ENCODE measurements at places on chromosomes 7 and 10.

GRCh38 chr7:124171068-124171467 is 138.2 kb upstream of the TMEM229A start:
- no peak for DNase-seq

- no peak for DNase-seq
Observed at GRCh38 chr10:3911713-3912442, 126.9 kb upstream of the KLF6 start.

DNA sequence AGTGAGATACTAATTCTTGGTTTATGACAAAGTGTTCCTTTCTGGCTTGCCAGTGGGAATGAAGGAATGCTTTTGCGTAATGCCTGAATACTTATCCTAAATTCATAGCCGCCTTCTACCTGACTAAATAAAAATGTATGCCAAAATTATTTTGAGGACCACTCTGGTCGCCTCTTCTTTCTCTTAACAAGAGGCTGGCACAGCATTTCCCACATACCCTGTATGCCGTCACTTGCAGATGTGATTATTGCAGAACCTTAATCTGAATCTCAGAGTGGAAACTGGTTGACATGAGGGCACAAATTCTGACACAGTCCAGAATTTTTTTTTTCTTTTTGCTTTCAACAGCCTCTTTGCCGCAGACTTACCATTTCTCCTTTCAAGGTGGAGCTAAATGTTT is 124.6 kb upstream of the GLCCI1 start:
- DNase-seq: no peak

- DNase-seq: no peak
Observed at GRCh38 chr7:37065779-37066271, 341.5 kb upstream of the AOAH start.

DNA sequence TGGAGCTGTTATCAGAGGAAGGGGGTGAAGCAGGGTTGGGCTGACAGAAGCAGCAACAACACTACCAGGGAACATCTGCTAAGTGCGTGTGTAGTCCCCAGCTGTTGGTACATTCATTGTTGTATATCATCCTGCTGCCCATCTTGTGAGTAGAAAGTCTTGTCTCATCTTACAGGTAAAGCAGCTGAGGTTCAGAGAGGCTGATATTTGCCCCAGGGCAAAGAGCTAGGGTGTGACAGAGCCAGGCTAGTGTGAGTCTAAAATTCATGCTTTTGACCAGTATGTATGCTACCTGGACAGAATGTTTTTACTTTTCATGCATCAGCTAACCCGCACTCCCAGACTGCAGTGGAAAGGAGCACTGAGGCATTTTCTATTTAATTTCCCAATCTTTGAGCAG is 221.6 kb downstream of the STK31 start:
- DNase-seq: no peak

Measured in T follicular helper cell (primary cell).